ENCODE measurements at places on chromosomes 6 and 20.

GRCh38 chr6:131213501-131213990 lies 78.3 kb downstream of the AKAP7 start:
- DNase-seq, result no peak

DNA sequence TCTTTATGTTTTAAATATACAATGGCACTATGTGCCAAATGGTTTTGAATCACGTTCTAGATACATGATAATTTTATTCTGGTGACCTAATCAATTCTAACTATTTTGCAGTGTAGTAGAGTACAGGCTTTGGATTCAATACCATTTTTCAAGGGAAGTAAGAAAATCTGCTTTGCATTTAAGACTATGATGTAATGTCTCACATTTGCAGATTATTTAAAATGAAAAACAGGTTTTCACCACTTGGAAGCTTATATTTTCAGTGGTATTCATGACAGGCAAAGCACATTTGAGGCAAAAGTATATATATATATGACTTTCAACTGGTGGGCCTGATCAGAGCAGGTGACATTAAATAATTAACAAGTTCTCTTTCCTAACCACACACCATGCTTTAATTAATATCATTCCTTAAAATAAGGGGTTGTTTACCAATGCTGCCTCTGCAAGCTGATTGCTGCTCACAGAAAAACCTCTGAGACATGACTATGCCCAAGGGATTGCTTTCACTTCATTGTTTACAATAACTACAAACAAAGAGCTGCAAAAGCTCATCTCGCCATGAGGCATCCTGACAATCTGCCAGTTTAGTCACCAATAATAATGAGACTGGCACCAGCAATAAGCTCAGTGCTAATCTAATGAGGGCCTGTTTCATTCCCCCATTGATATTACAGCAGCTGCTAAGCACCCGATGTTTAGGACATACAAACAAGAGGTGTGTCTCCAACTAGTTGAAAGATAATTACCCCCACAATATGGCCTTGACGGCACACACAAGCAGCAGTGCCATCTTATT lies 1176.0 kb upstream of the GJE1 start:
- no peak for DNase-seq

DNA sequence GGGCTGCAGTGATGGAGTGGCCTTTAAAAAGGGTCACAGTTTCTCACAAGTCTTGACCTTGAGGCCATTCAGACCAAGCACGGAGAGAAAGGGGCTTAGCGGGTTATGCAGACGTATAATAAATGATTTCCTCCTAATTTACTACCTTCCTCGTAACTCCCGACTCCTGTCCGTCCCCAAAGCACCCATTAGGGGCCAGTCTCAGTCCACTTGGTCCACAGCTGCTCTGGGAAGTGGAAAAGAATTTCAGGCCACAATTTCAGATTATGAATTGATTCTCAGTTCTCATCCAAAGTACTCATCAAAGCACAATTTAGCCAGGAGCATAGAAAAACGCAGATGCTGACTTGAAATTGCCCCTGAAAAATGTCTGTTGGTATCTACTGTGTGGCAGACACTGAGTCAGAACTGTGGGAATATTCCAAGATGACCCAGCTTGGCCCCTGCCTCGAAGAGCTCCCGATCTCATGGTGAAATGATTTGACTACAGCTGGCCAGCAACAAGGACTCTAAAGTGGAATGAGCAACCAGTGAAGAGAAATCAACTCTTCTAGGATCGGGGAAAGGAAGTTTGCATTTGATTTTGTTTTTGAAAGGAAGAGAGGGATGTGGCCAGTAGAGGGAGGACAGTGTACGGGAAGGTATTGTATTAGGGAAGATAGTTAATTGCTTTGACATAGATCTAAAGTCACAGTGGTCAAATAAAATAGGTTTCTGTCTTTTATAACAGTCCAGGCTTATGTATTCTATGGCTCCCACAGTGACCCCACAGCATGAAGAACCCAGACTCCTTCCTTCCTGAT lies 15.2 kb upstream of the STK35 start:
- DNase-seq, result no peak

- no peak for DNase-seq
Observed at GRCh38 chr20:43800186-43800585, 73.4 kb upstream of the GTSF1L start.
